ENCODE measurements at places on chromosomes 4 and X.

GRCh38 chrX:140447150-140447549 is 57.7 kb downstream of the SOX3 start:
- DNase-seq, result no peak

GRCh38 chr4:23422878-23423277 is 467.0 kb downstream of the PPARGC1A start:
- no peak for DNase-seq

DNA sequence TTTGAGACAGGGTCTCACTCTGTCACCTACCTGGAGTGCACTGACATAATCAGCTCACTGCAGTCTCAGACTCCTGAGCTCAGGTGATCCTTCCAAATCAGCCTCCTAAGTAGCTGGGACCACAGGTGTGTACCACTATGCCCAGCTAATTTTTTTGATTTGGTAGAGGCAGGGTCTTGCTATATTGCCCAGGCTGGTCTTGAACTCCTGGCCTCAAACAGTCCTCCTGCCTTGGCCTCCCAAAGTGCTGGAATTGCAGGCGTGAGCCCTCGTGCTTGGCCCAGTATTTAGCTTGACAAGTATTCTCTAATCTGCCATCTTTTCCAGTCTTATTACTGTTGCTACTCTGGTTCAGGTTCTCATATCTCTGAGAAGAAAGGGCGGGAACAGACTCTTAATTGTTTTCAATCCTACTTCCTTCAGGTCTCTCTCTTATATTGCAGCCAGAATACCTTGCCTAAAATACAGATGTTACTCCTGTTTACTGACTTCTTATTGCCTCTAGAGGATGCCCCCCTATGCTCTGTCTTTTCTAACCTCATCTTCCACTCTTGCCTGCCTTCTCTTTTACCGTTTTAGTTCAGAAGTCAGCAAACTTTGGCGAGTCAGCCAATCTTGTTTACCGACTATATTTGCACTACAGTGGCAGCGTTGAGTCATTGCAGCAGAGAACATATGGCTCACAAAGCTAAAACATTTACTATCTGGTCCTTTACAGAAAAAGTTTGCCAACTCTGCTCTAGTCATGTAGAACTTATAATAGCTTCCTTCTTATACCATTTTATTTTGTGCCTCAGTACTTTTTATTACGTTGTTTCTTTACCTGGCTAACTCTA is 19.0 kb downstream of the MRPL1 start:
- DNase-seq, result no peak

- peak; percentile 82 for DNase-seq
These were observed 13.0 kb downstream of the CXCL13 start for GRCh38 chr4:77618383-77619241.

GRCh38 chrX:74389016-74389722 is 32.1 kb upstream of the SLC16A2 start:
- DNase-seq, result no peak
